ENCODE measurements at places on chromosomes 5 and 9. TPM values are rescaled to one million over a fixed set of nuclear protein-coding genes. Genes with fewer than 3 reads are reported as not detected.

DNA sequence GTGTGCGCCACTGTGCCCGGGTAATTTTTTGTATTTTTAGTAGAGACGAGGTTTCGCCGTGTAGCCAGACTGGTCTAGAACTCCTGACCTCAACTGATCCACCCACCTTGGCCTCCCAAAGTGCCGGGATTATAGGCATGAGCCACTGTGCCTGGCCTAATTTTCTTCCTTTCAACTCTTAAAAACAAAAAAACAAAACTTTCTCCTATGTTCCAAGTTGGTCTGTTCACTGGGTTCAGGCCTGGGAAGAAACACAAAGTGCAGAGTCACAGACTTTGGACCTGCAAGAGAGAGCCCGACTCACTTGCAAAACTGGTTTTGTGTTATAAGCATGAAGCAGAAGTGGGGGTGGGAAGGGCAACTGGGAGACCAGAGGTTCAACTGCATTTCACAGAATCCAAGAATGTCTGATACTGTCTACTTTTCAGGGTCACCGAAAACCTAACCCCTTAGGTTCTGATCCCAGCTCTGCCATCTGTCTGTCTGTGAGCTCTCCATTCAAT lies 5.2 kb upstream of the HDHD3 start:
- H3K27ac ChIP-seq: peak overlapping the region; percentile 69
- no peaks in the 10 kb centered on the region for H3K36me3 ChIP-seq
- no peak for DNase-seq

DNA sequence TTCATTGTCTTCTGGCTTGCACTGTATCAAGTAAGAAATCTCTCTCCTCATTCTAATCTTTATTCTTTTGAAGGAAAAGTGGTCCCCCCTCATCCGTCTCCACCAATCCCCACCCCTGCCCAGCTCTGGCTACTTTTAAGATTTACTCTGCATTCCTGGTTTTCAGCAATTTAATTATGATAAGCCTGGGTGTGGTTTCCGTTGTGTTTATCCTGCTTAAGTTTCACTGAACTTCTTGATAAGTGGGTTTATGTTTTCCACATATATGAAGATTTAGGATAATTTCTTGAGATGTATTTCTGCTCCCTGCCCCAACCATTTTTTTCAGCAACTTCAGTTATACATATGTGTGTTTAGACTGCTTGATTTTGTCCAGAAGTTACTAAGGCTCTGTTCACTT lies 46.5 kb downstream of the PTBP3 start:
- no peaks in the 10 kb centered on the region for H3K36me3 ChIP-seq
- no peaks in the 10 kb centered on the region for H3K27me3 ChIP-seq
- no peak for DNase-seq
- H3K4me1 ChIP-seq: no peaks in the 10 kb centered on the region
- H3K4me3 ChIP-seq: no peak overlapping the region

DNA sequence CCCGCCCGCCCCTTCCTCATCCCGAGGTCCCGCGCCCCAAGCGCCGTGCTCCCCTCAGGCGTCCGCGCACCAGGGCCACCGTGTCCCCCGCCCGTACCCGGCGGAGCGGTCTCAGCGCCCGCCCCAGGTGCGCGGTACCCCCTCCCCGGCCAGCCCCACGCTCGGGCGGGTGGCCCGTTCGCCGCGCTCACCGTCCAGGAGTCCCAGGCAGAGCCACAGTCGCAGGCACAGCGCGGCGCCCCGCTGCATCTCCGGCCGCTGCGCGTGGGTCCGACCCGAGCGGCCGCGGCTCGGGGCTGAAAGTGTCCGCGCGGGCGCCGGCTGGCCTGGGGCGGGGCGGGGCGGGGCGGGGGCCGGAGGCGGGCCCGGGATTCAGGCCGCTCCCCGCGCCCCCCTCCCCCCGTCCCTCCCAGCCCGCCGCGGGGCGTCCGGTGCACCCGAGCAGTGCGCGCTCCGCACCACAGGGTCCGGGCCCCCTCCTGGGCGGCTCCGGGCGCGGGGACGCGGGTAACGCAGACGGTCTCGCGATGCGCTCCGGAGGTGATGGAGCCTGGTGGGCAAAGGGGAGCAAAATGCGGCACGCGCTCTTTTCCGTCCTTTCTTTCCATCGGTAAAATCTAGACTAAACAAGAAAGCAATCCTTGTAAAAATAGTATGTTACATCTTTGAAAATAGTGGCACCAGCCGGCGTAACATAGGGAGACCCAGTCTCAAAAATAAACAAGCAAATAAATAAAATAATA lies at the start of gene FLT4:
FLT4 (minus strand) TSS at position 304 of the 743 bp plus-strand sequence; CDS start at position 249, 55 bp downstream.
- no peaks in the 10 kb centered on the region for H3K27me3 ChIP-seq
- DNase-seq: no peak
- H3K27ac ChIP-seq: no peak within 1 kb of the TSS

- H3K4me3 ChIP-seq: no peak overlapping the region
- no peaks in the 10 kb centered on the region for H3K27me3 ChIP-seq
- peaks cover 5% of the 10 kb centered on the region for H3K4me1 ChIP-seq
Measured at GRCh38 chr5:175728885-175729828, 71.3 kb downstream of the HRH2 start.

- H3K4me1 ChIP-seq: no peaks in the 10 kb centered on the region
- no peak for DNase-seq
- H3K36me3 ChIP-seq: no peaks in the 10 kb centered on the region
- H3K4me3 ChIP-seq: no peak overlapping the region
- no peak overlapping the region for H3K27ac ChIP-seq
Measured at GRCh38 chr9:91328186-91328585, 33.5 kb downstream of the AUH start.

DNA sequence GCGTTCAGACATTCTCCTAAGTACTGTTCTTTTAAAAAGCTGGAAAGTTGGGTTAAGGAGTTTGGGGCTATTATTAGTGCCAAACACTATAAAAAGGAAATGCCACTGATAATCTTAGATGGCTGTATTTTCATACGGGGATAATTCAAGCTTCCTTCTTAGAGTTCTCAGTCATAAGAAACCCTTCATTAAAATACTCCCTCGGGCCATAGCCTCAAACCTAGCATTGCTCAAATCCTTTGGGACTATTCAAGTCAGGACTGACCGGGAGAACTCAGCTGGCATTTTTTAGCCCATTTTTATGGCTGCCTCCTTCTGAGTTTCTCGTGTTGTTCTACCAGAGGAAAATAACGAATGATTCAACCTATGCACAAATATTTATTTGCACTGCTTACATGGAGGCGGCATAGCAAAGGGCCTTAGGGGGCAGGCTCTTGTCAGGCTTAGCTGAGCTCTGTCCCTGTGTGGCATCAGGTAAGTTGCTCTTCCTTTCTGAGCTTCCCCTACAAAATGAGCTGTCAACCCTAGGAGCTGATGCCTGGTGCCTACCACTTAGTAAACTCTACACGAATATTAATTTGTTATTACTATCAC lies 33.5 kb upstream of the ADAM19 start:
- no peak for DNase-seq
- H3K4me1 ChIP-seq: no peaks in the 10 kb centered on the region
- H3K27me3 ChIP-seq: no peaks in the 10 kb centered on the region

- no peak overlapping the region for H3K27ac ChIP-seq
- H3K4me3 ChIP-seq: no peak overlapping the region
- no peaks in the 10 kb centered on the region for H3K27me3 ChIP-seq
- DNase-seq: no peak
- no peaks in the 10 kb centered on the region for H3K4me1 ChIP-seq
Measured at GRCh38 chr9:34869390-34869789, 88.7 kb upstream of the PHF24 start.

GRCh38 chr9:15222313-15222712 lies 84.7 kb downstream of the TTC39B start:
- no peak overlapping the region for H3K27ac ChIP-seq
- no peaks in the 10 kb centered on the region for H3K27me3 ChIP-seq
- no peak for DNase-seq
- no peaks in the 10 kb centered on the region for H3K36me3 ChIP-seq

GRCh38 chr5:65861830-65862241 lies 64.5 kb upstream of the ERBIN start:
- H3K27me3 ChIP-seq: no peaks in the 10 kb centered on the region
- H3K4me3 ChIP-seq: no peak overlapping the region
- no peaks in the 10 kb centered on the region for H3K4me1 ChIP-seq
- H3K36me3 ChIP-seq: no peaks in the 10 kb centered on the region
- DNase-seq: no peak

DNA sequence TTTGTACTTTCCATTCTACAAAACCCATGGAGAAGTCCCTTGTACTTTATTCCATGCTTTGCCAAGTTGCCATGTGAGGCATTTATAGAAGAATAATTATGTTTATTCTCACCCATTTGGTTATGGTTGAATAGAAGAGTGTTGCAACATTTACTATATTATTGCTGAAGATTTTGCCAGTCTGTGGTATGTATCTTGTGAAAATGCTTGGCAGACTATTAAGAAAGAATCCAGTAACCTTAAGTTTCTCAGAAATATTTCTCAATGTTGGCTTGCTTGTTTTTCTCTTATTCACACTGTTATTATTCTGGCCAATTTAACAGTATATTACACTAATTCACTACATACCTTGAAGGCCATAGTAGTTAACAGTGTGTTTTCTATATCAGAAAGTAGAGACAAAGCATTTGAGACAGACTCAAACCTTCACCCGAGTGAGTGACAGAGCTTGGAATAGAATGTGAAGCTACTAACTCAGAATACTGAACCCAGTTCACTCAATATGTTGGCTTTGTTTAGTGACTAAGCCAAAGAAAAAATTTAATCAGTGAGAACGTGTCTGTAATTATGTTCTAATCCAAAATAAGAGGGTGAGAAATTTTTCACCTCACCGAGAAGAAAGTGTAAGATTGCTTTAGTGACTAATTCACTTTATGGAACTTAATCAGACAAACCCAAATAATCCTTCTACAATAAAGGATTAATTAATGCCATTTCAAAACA lies 184.4 kb downstream of the CWC27 start:
- H3K4me1 ChIP-seq: no peaks in the 10 kb centered on the region
- H3K4me3 ChIP-seq: no peak overlapping the region
- H3K27ac ChIP-seq: no peak overlapping the region
- DNase-seq: no peak
- H3K27me3 ChIP-seq: no peaks in the 10 kb centered on the region

DNA sequence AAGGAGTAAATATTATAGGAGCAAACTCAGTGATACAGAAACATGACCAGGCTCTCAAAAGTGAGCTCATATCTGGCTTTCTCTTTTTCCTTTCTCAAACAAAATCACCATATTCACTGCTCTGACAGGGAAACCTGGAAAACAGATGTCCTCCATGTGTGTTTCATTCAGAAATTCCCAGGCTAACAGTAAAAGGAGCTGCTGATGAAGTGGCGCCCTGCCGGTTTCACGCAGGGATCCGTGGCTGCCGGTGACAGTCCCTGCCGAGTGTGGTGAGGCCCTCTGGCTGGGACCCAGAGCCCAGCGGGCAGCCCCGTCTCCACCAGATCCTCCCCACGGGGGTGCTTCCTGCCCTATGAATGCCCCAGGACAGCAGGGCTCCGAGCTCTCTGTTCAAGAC lies 208.1 kb downstream of the GNA14 start:
- peak; percentile 78 for DNase-seq
- H3K4me3 ChIP-seq: no peak overlapping the region
- no peaks in the 10 kb centered on the region for H3K27me3 ChIP-seq

DNA sequence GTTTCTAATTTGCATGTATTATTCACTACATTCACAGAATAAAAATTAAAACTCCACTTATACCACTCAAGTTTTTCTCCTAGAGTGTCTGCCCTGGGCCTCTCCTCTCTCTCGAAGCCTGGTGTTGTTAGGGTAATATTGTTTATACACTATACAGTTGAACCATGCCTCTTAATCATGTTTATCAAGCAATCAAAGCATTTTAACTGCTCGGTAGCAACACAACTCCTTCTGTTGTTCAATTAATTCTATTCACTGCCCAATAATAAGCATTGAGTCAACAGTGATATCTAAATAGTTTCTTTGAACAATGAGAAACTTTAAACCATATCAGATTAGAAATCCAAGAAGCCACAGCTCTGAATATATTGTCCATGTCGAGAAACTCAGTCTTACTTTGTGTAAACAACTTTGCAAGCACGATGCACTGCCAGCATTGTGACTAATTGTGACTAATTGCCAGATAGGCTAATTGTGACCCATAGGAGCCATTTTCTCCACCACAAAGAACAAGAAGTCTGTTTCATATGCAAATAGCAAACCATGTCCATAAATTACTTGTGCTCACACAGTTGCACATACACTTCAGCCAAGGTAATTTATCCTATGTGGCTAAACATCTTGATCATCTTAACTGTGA lies at the start of gene DNAH5:
DNAH5 (minus strand) TSS at position 129 of the 640 bp plus-strand sequence. CDS start 250 bp downstream, outside the sequence.
- no peak within 1 kb of the TSS for H3K4me3 ChIP-seq
- H3K36me3 ChIP-seq: no peaks in the 10 kb centered on the region
- H3K4me1 ChIP-seq: no peaks in the 10 kb centered on the region

- no peak for DNase-seq
- H3K4me1 ChIP-seq: peaks cover 29% of the 10 kb centered on the region
- no peak overlapping the region for H3K4me3 ChIP-seq
Measured at GRCh38 chr9:78300209-78300608, 3.3 kb downstream of the PSAT1 start.

- H3K4me3 ChIP-seq: no peak overlapping the region
- no peak for DNase-seq
- H3K27me3 ChIP-seq: no peaks in the 10 kb centered on the region
- no peaks in the 10 kb centered on the region for H3K36me3 ChIP-seq
- no peak overlapping the region for H3K27ac ChIP-seq
Measured at GRCh38 chr9:108654566-108654965, 201.2 kb downstream of the ACTL7B start.

The SPINK5 gene
- total RNA-seq: 235 TPM

The TESK1 gene
- 29.7 TPM for total RNA-seq

The PPP2R2B gene
- 6.6 TPM for total RNA-seq

The FOXD4 gene
- not detected for total RNA-seq

The CER1 gene
- total RNA-seq: not detected

The TMEM141 gene
- 64.1 TPM for total RNA-seq

The DMGDH gene
- 4.2 TPM for total RNA-seq
